ENCODE measurements at places on chromosomes 7 and 10. TPM values are rescaled to one million over a fixed set of nuclear protein-coding genes. Genes with fewer than 3 reads are reported as not detected.

Gene AQP1
- total RNA-seq, result 70.9 TPM

Gene SLC16A9
- total RNA-seq, result 9.2 TPM

Gene POR
- total RNA-seq, result 33.2 TPM

Gene SH2D4B
- 0.16 TPM for total RNA-seq

Gene MINDY3
- 70.7 TPM for total RNA-seq

Gene ARL3
- 8.5 TPM for total RNA-seq

Gene SPRN
- total RNA-seq, result 0.74 TPM

Gene ACSL5
- total RNA-seq, result 38.8 TPM

Gene SRRT
- total RNA-seq, result 31.2 TPM

Gene CDHR1
- total RNA-seq, result 0.32 TPM

Gene ZNF804B
- 1.2 TPM for total RNA-seq

Gene LRRN3
- total RNA-seq, result 39.1 TPM

Gene LDB3
- 7.1 TPM for total RNA-seq

Gene MORN4
- 5.9 TPM for total RNA-seq
